ENCODE measurements at places on chromosomes 11 and 22.

DNA sequence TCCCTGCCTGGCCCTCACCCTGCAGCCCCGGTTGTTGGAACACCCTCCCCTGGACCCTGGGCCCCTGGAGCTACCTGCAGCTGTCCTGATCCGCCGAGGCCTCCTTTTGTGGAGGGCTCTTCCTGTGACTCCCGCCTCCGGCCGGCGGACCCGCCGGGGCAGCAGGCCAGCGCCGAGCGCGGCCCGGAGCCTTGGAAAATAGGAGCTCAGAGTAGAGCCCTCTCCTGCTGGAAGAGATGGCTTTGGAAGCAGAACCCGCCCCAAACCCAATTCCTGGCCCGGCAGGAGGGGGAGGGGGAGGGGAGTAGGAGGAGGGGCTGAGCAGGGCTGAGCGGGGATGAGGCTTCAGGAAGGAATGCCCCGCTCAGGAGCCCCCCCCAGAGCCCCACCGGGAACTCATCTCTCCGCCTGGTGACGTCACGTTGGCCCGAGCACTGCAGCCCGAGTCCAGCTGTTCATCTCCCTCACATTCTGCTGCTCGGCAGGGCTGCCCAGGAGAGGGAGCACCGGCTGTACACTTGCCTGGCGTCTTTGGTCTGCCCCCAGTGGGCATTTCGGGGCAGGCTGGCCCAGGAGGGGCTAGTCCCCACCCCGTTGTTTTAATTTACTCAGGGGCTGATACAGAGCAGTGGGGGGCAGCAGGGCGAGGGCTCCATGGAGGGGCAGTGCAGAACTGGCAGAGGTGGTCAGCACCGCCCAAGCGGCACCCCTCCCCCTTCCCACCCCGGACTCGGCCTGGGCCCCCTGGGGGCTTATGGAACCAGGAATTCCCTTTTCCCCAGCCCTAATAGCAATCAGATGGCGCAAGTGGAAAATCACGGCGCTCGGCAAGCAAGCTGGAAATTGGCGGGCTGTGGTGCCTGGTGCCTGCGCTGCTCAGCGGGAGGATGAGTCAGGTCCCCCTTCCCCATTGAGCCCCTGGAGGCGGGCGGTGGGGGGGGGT is at the start of gene MRGPRF:
Gene MRGPRF (minus strand): TSS at position 238 of the 943 bp plus-strand sequence. CDS start 3,345 bp downstream, outside the sequence.
- peak; percentile 91 for DNase-seq

GRCh38 chr11:93225662-93226061 is 27.9 kb upstream of the SLC36A4 start:
- DNase-seq: peak; percentile 23

- DNase-seq: no peak
Measured at GRCh38 chr11:67732045-67732787, 57.8 kb upstream of the ALDH3B2 start.

- peak; percentile 18 for DNase-seq
Measured at GRCh38 chr22:44623771-44624510, 78.1 kb upstream of the PRR5 start.

DNA sequence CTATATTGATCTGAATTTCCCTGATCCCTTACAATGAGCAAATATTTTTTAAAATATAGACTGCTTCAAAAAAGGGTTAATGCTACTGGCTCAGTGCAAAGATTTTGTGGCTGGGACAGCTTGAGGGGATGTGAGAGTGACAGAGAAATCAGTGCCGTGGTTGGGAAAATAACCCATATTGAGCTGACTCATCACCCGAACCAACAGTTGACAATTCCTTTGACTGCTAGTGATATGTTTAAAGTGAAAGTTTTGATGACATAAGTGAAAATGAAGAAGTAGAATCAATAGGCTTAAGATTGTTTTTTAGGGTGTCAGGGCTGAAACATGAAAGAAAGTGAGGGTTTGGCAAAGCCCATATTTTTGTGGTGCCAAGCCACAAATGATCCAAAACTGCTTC is 257.1 kb upstream of the TENM4 start:
- no peak for DNase-seq

DNA sequence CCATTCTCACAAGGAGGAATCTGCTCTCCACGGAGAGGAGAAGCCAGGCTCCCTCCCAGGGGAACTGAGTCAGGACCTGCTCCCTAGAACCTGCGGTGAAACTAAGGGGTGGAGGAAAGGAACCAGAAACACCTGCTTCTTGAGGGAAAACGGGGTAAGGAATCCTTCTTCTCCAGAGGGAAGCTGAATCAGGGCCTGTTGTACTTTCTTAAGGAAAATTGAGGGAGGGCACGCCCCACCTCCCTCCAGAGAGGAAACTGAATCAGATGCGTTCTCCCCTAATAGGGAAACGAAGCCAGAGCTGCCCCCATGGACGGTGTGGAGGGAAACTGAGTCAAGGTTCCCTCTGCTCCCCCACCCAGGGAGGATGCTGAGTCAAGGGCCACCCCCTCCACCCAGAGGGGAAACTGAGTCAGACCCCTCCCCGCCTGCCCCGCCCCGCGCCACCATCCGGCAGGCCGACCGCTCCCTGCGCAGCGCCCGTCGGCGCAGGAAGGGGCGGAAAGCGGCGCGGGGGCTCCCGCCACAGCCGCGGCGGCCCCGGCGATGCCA is 393 bp downstream of the RELA start:
- DNase-seq: no peak

DNA sequence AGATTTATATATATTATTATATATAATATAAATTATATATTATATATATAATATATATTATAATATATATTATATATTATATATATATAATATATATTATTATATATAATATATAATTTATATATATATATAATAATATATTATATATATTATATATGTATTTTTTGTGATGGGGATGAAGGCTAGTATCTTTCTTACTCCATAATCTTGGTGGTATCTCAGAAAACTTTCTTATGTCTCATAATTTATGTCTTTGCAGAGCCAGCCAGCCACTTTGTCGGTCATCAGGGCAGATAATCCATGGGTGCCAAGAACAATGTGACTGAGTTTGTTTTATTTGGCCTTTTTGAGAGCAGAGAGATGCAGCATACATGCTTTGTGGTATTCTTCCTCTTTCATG is at the start of gene OR4S1:
Gene OR4S1 (plus strand): TSS at position 301 of the 400 bp plus-strand sequence. CDS start 0 bp downstream, at position 301.
- DNase-seq: no peak

- DNase-seq: no peak
Measured at GRCh38 chr22:17152971-17153370, 6.1 kb downstream of the HDHD5 start.
